Osteoblast (primary cell): ENCODE measurements at places on chromosomes 3 and 15. TPM values are rescaled to one million over a fixed set of nuclear protein-coding genes. Genes with fewer than 3 reads are reported as not detected.

- H3K27ac ChIP-seq: no peak overlapping the region
- peaks cover 10% of the 10 kb centered on the region for H3K27me3 ChIP-seq
- H3K4me3 ChIP-seq: no peak overlapping the region
- no peaks in the 10 kb centered on the region for H3K4me1 ChIP-seq
Observed at GRCh38 chr3:14827776-14828175, 9.0 kb downstream of the FGD5 start.

KBTBD13 gene
- total RNA-seq: not detected in 2 replicates

KBTBD12 gene
- total RNA-seq: not detected in 2 replicates

- no peak for DNase-seq
- H3K4me3 ChIP-seq: no peak overlapping the region
- H3K36me3 ChIP-seq: peaks cover 63% of the 10 kb centered on the region
- H3K27ac ChIP-seq: no peak overlapping the region
- H3K27me3 ChIP-seq: no peaks in the 10 kb centered on the region
Observed at GRCh38 chr3:12613250-12613649, 50.7 kb downstream of the RAF1 start.

GRCh38 chr3:189171707-189172106 is at the start of gene TPRG1:
TSS of gene TPRG1 (plus strand) at chr3:189171971. CDS start at chr3:189207385, 35,414 bp downstream.
- no peak for DNase-seq
- H3K27me3 ChIP-seq: no peaks in the 10 kb centered on the region
- no peaks in the 10 kb centered on the region for H3K36me3 ChIP-seq
- no peak within 1 kb of the TSS for H3K27ac ChIP-seq
- no peak within 1 kb of the TSS for H3K4me3 ChIP-seq
- no peaks in the 10 kb centered on the region for H3K4me1 ChIP-seq

STOML1 gene
- total RNA-seq: 14.1 and 15.0 TPM in 2 replicates
